ENCODE measurements at places on chromosomes 12 and 14. TPM values are rescaled to one million over a fixed set of nuclear protein-coding genes. Genes with fewer than 3 reads are reported as not detected.

SLC6A15 gene
- 3.0 TPM for total RNA-seq

MGP gene
- total RNA-seq, result not detected

ADCY4 gene
- not detected for total RNA-seq

TNFAIP2 gene
- total RNA-seq, result 414 TPM

SLC10A1 gene
- total RNA-seq, result not detected

ABCD2 gene
- not detected for total RNA-seq

ANO2 gene
- total RNA-seq, result not detected

CAPZA3 gene
- total RNA-seq, result not detected

IGF1 gene
- not detected for total RNA-seq

Data from A549 treated with CORT108297 at 1 μM for 4 hours (cell line).